ENCODE measurements at places on chromosomes 16 and 17.

GRCh38 chr16:29198731-29199521 lies 207.6 kb downstream of the NPIPB11 start:
- ATAC-seq: no peak
- no peaks in the 10 kb centered on the region for H3K27me3 ChIP-seq
- H3K4me1 ChIP-seq: no peaks in the 10 kb centered on the region
- H3K27ac ChIP-seq: no peak overlapping the region

GRCh38 chr17:74680213-74680612 lies 32.5 kb downstream of the CD300LF start:
- H3K4me1 ChIP-seq: peaks cover 30% of the 10 kb centered on the region
- ATAC-seq: no peak
- peaks cover 24% of the 10 kb centered on the region for H3K27me3 ChIP-seq
- H3K4me3 ChIP-seq: no peak overlapping the region
- no peak overlapping the region for H3K27ac ChIP-seq
- H3K36me3 ChIP-seq: no peaks in the 10 kb centered on the region

GRCh38 chr17:75823257-75824041 lies 20.8 kb downstream of the UNC13D start:
- H3K4me3 ChIP-seq: no peak overlapping the region
- H3K27ac ChIP-seq: no peak overlapping the region
- H3K27me3 ChIP-seq: no peaks in the 10 kb centered on the region
- ATAC-seq: no peak
- peaks cover 37% of the 10 kb centered on the region for H3K4me1 ChIP-seq

GRCh38 chr16:2467528-2468232 lies 3.4 kb upstream of the NTN3 start:
- no peak for ATAC-seq
- no peaks in the 10 kb centered on the region for H3K36me3 ChIP-seq
- no peak overlapping the region for H3K27ac ChIP-seq
- no peak overlapping the region for H3K4me3 ChIP-seq

GRCh38 chr16:19384656-19385055 lies 33.0 kb upstream of the TMC5 start:
- no peak overlapping the region for H3K27ac ChIP-seq
- peaks cover 41% of the 10 kb centered on the region for H3K27me3 ChIP-seq
- peaks cover 12% of the 10 kb centered on the region for H3K4me1 ChIP-seq
- ATAC-seq: no peak
- no peaks in the 10 kb centered on the region for H3K36me3 ChIP-seq
- H3K4me3 ChIP-seq: no peak overlapping the region

DNA sequence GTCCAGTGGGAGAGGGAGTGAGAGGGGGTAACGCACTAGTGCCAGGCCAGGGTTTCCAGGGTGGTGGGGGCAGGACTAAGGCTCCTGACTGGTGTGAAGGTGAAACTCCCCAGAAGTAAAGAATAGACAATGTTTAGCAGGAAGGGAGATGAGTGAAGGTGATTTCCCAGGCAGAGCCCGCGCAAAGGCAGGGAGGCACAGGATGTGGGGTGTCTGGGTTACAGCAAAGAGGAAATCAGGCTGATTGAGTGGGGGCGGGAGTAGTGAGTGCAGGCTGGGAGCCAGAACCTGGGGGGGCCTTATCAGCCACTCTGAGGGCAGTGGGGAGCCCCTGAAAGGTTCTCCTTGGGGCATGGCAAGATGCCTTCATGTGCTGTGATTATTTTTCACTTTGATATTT lies 167.5 kb downstream of the UTP18 start:
- H3K4me3 ChIP-seq: no peak overlapping the region
- no peaks in the 10 kb centered on the region for H3K36me3 ChIP-seq
- H3K27ac ChIP-seq: no peak overlapping the region

GRCh38 chr16:55154956-55155355 lies 169.0 kb upstream of the IRX6 start:
- H3K36me3 ChIP-seq: no peaks in the 10 kb centered on the region
- H3K27me3 ChIP-seq: no peaks in the 10 kb centered on the region
- ATAC-seq: no peak

- H3K36me3 ChIP-seq: peaks cover 33% of the 10 kb centered on the region
- ATAC-seq: no peak
- H3K4me1 ChIP-seq: peaks cover 55% of the 10 kb centered on the region
- H3K4me3 ChIP-seq: no peak overlapping the region
- H3K27me3 ChIP-seq: no peaks in the 10 kb centered on the region
Measured at GRCh38 chr17:47289302-47289701, 34.5 kb upstream of the EFCAB13 start.

GRCh38 chr16:68762996-68763756 lies 26.1 kb downstream of the CDH1 start:
- no peaks in the 10 kb centered on the region for H3K36me3 ChIP-seq
- H3K27ac ChIP-seq: peak overlapping the region; percentile 32
- no peak for ATAC-seq
- H3K27me3 ChIP-seq: no peaks in the 10 kb centered on the region
- peaks cover 15% of the 10 kb centered on the region for H3K4me1 ChIP-seq

DNA sequence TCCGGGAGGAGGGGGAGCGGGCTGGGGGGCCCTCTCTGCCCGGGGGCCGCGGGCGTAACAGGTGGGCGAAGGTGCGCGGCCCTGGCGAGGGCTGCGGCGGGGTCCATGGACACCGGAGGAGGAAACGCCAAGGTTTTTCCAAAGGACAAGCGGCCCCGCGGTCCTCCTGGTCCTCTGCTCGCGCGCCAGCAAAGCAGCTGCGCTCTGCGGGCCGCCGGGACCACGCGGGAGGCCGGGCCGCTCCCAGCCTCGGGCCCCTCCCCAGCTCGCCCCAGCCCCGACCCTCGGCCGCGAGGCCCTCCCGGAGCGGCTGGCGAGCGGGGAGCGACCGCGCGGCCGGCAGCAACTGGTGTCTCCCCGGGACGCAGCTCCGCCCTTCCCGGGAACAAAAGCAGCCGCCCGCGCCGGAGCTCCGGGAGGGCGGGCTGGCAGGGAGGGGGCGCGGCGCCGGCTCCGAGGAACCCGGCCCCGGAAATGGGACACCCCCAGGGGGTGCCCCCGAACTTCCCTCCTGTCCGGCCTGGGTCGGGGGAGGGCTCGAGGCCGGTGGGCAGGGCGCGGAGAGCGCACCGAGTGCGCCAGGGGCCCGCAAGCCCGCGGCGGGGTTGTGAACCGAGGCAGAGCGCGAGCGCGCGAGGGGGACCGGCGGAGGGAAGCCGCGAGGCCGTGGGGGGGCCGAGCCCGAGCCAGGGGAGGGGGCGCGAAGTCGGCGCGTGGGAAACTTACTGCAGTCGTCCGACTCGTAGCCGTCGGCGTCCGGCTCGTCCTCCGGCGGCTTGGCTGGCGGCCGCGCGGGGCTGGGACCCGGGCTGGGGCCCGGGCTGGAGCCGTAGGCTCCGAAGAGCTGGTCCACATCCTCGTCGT lies 837 bp downstream of the DOC2B start:
- H3K27ac ChIP-seq: no peak overlapping the region
- ATAC-seq: no peak
- no peaks in the 10 kb centered on the region for H3K4me1 ChIP-seq
- peaks cover 57% of the 10 kb centered on the region for H3K27me3 ChIP-seq
- H3K4me3 ChIP-seq: no peak overlapping the region

DNA sequence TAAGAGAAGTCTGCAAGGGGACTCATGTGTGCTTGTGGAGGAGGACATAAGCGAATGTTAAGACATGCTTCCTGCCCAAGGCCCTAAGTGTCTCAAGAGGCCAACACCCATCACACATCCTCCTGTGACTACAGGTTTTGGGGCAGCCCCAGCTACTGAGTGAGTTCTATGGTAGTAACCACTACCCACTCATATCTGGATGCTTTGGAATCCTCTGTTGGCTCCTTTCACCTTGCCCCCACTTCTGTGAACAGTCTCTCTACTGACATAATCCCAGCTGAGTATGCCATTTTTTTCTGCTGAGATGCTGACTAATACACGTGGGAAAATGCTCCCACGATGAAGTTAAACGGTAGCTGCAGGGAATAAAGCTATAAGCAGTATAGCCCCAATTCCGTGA lies 153.5 kb downstream of the VPS53 start:
- H3K27me3 ChIP-seq: no peaks in the 10 kb centered on the region
- H3K4me3 ChIP-seq: no peak overlapping the region
- no peak overlapping the region for H3K27ac ChIP-seq

DNA sequence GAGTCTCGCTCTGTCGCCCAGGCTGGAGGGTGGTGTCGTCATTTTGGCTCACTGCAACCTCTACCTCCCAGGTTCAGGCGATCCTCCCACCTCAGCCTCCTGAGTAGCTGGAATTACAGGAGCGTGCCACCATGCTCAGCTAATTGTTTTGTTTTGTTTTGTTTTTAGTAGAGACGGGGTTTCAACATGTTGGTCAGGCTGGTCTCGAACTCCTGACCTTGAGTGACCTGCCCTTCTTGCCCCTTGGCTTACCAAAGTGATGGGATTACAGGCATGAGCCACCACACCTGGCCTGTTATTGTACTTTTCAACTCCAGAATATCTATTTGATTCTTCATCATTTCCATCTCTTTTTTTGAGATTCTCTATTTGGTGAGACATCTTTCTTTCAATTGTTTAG lies 9.0 kb upstream of the ADORA2B start:
- peaks cover 10% of the 10 kb centered on the region for H3K27me3 ChIP-seq
- H3K4me1 ChIP-seq: no peaks in the 10 kb centered on the region
- no peaks in the 10 kb centered on the region for H3K36me3 ChIP-seq
- no peak overlapping the region for H3K27ac ChIP-seq
- no peak for ATAC-seq
- H3K4me3 ChIP-seq: no peak overlapping the region

- H3K27ac ChIP-seq: peak overlapping the region; percentile 99
- ATAC-seq: peak; percentile 78
- peaks cover 95% of the 10 kb centered on the region for H3K4me1 ChIP-seq
- H3K36me3 ChIP-seq: peaks cover 60% of the 10 kb centered on the region
Measured at GRCh38 chr16:15636392-15636873, 6.5 kb downstream of the MARF1 start.

- H3K27me3 ChIP-seq: peaks cover 75% of the 10 kb centered on the region
- no peaks in the 10 kb centered on the region for H3K36me3 ChIP-seq
- H3K4me3 ChIP-seq: no peak overlapping the region
- no peak for ATAC-seq
Measured at GRCh38 chr17:49480836-49481615, 14.1 kb upstream of the NGFR start.

GRCh38 chr17:72076678-72077030 lies 44.2 kb upstream of the SOX9 start:
- H3K27ac ChIP-seq: no peak overlapping the region
- H3K4me3 ChIP-seq: no peak overlapping the region
- no peaks in the 10 kb centered on the region for H3K4me1 ChIP-seq
- no peaks in the 10 kb centered on the region for H3K36me3 ChIP-seq
- no peak for ATAC-seq

DNA sequence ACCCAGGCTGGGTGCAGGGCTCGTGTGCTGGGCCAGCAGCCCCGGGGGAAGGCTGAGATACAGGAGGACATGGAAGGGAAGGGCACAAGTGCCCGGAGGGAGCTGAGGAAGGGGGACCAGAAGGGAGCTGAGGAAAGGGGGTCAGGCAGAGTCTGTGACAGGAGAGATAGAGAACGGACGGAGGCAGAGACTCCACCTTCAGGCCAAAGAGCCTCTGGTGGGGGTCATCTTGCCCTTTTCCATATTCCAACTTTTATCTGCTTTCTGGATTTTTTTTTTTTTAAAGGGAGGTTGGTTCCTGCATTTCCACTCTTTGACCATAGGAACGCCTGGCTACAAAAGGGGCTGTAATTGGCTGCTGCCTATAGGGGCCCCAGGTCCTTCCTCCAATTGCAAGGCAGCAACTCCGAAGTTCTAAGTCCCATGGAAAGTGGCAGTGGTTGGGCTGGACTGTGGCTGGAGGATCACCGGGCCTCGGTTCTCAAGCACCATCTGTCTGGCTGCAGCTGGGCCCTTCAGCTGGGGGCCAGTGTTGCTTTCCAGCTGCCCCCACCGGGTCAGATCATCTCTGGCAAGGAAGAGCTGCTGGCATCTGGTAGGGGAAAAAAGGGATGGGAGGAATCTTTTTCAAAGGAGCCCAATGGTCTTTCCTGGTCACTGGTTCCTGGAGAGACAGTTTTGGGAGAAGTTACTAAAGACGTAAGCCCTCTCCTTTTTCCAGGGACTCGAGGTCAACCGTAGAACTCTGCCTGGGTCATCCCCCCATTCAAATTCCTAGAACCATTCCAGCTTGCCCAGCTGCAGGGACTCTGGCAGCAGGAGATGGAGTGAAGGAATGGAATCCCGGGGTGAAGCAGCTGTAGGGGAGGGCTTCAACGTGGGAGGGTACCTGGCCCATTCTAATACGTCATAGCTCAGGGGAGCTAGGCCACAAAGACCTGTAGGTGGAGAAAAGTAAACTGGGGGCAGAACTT lies 13.1 kb upstream of the MRPS23 start:
- H3K4me1 ChIP-seq: peaks cover 19% of the 10 kb centered on the region
- H3K36me3 ChIP-seq: no peaks in the 10 kb centered on the region
- H3K4me3 ChIP-seq: no peak overlapping the region
- H3K27me3 ChIP-seq: peaks cover 37% of the 10 kb centered on the region

- peaks cover 49% of the 10 kb centered on the region for H3K4me1 ChIP-seq
- H3K4me3 ChIP-seq: peak overlapping the region; percentile 61
- H3K27me3 ChIP-seq: no peaks in the 10 kb centered on the region
- ATAC-seq: no peak
- H3K27ac ChIP-seq: peak overlapping the region; percentile 89
Measured at GRCh38 chr17:68288804-68289203, 2.1 kb downstream of the SLC16A6 start.

DNA sequence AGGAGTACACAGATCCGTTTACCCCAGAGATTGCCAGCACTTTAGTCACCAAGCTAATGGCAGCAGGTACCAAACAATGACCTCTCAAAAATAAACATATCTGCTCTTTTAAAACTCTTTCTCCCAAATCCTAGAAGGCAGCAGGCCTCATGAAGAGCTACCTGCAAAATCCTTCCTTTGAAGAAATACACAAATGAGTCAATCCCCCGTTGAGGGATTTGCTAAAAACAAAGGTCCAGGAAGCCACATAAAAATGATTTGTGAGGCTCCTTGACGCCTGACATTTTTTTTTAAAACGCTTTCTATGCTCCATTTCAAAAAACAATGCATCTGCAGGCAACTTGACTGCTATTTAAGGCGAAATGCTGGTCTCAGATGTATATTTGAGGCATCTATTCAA lies 58.2 kb downstream of the NACA2 start:
- H3K4me1 ChIP-seq: no peaks in the 10 kb centered on the region
- no peak overlapping the region for H3K4me3 ChIP-seq
- no peak overlapping the region for H3K27ac ChIP-seq

GRCh38 chr17:76272541-76273444 lies 7.6 kb downstream of the UBALD2 start:
- peak overlapping the region; percentile 84 for H3K4me3 ChIP-seq
- peaks cover 86% of the 10 kb centered on the region for H3K4me1 ChIP-seq

- no peaks in the 10 kb centered on the region for H3K36me3 ChIP-seq
- peaks cover 39% of the 10 kb centered on the region for H3K27me3 ChIP-seq
- H3K27ac ChIP-seq: no peak overlapping the region
- ATAC-seq: no peak
- no peaks in the 10 kb centered on the region for H3K4me1 ChIP-seq
- H3K4me3 ChIP-seq: no peak overlapping the region
Measured at GRCh38 chr17:43976963-43977837, 23.5 kb upstream of the PYY start.

- H3K4me1 ChIP-seq: no peaks in the 10 kb centered on the region
- peaks cover 17% of the 10 kb centered on the region for H3K27me3 ChIP-seq
- no peak overlapping the region for H3K4me3 ChIP-seq
- H3K36me3 ChIP-seq: no peaks in the 10 kb centered on the region
Measured at GRCh38 chr16:86888231-86889053, 310.1 kb downstream of the FOXL1 start.

GRCh38 chr16:85856585-85856984 lies 42.4 kb upstream of the IRF8 start:
- H3K27ac ChIP-seq: peak overlapping the region; percentile 45
- peak; percentile 74 for ATAC-seq
- H3K4me3 ChIP-seq: no peak overlapping the region
- H3K27me3 ChIP-seq: no peaks in the 10 kb centered on the region
- no peaks in the 10 kb centered on the region for H3K36me3 ChIP-seq
